ENCODE measurements at places on chromosomes 16 and 17. TPM values are rescaled to one million over a fixed set of nuclear protein-coding genes. Genes with fewer than 3 reads are reported as not detected.

PIK3R6 gene
- 0.56 TPM for total RNA-seq

TAF15 gene
- 51.3 TPM for total RNA-seq

PRAC1 gene
- not detected for total RNA-seq

DNA sequence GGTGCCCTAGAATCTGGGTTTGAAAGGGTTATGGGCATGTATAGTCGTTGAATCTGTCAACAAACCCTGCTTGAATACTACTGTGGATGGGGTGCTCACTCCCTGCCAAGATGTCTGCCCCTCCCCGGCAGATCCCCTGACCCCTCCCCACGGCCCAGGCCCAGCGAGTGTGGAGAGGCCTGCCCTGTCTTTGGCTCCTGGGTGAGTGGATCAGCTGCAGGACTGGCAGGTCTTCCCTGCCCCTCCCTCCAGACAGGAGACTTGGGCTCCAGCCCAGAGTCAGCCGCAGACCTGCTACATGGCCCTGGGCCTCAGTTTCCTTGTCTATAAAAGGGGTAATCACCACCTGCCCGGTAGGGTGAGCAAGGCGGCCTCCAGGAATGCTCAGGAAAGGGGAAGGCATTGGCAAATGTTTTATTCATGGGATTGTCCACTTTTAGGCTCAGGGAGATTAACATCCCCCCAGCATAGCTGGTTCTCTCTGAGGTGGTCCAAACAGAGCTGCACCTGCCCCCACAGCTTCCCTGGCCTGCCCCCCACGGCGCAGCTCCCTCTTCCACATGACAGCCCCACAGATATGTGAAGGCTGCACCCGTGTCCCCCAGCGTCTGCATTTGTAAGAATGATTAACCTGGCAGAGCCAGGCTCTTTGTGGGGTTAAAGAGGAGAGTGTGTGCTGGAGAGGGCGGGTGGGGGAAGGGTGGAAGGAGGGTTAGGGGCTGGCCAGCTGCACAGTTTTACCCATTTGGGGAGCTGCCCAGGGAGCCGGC is 18.5 kb upstream of the SPNS2 start:
- DNase-seq: no peak

GRCh38 chr16:88640498-88641247 is 2.3 kb downstream of the IL17C start:
- no peak for DNase-seq

All from omental fat pad (tissue), 4 donors.